HT1080 (cell line): ENCODE measurements at places on chromosomes 1 and 21.

GRCh38 chr1:224435999-224436398 lies 1.4 kb upstream of the WDR26 start:
- no peak for DNase-seq

GRCh38 chr21:29581393-29581792 lies 282.7 kb downstream of the BACH1 start:
- no peak for DNase-seq

GRCh38 chr1:172005856-172006255 lies 164.6 kb downstream of the DNM3 start:
- no peak for DNase-seq

GRCh38 chr1:23913212-23913880 lies at the start of gene CNR2:
Gene CNR2, minus strand, starts transcription at chr1:23913362. Its CDS starts 37,745 bp downstream, at chr1:23875617.
- DNase-seq, result no peak

- DNase-seq, result no peak
Observed at GRCh38 chr1:52546852-52547251, 6.0 kb downstream of the TUT4 start.

DNA sequence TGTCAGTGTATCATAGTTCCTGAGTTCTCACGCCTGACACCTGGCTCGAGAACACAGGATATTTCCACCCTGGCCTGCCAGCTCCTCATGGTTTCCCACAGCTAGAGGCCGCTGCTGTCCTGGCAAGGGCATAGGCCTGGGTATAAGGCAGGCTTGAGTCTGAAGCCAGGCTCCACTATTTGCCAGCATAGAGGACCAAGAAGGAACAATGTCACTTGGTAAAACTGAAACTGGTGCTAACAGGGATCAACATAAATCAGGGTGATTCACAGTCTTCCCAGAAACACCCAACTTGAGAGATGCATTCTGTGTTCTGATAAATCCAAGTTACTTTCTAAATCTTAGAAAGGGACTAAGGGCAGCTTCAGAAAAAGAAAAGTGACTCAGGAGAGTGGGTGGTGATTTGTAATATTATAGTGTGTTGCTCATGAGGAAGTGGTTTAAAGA lies 6.9 kb upstream of the S100A2 start:
- peak; percentile 87 for DNase-seq

- no peak for DNase-seq
Observed at GRCh38 chr21:41660748-41661147, 106.1 kb downstream of the RIPK4 start.

GRCh38 chr1:95061445-95062006 lies 11.2 kb downstream of the ALG14 start:
- no peak for DNase-seq

DNA sequence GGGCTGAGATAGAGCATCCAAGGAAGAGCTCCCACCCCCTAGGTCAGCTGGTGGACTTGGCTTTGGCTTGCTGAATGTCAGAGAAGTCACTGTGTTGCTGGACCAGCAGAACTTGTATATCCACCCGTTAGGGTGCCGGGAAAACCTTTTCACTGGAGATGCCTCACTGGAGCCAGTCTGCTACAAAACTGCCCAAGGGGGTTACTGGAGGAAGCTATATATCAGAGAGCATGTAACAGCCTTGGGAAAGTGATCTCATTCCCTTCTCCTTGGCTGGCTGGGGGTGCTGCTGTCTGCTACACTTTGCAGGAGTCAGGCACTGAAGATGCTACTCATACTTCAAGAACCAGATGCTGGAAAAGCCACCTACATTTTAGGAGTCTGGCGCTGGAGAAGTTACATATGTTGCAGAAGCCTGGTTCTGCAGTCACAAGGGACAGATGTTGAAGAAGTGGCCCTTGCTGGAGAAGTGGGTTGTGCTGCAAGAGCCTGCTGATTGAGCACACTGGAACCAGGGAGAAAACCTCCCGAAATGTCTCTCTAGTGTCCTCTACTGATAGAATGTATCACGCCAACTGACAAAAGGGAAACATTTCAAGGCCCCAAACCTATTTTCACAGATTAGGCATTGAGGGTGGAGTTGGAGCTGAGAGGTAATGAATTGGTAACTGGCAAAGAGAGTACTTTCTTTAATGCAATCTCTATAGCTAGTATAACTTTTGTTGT lies 250.6 kb downstream of the SPATA17 start:
- peak; percentile 7 for DNase-seq

DNA sequence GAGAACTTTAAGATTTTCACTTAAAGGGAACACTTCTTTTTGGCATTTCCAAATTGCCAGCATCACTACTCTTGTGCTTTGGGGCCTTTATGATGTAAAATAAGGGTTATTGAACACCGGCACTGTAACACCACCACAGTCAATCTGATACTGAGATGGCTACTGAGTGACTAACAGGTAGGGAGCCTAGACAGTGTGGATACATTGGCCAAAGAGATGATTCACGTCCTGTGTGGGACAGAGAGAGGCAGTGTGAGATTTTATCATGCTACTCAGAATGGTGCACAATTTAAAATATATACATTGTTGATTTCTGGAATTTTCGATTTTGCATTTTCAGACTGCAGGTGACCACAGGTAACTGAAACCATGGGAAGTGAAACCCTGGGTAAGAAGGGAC lies 261.6 kb downstream of the SPATA17 start:
- peak; percentile 76 for DNase-seq

GRCh38 chr1:217674028-217674729 lies 43.0 kb downstream of the SPATA17 start:
- no peak for DNase-seq

DNA sequence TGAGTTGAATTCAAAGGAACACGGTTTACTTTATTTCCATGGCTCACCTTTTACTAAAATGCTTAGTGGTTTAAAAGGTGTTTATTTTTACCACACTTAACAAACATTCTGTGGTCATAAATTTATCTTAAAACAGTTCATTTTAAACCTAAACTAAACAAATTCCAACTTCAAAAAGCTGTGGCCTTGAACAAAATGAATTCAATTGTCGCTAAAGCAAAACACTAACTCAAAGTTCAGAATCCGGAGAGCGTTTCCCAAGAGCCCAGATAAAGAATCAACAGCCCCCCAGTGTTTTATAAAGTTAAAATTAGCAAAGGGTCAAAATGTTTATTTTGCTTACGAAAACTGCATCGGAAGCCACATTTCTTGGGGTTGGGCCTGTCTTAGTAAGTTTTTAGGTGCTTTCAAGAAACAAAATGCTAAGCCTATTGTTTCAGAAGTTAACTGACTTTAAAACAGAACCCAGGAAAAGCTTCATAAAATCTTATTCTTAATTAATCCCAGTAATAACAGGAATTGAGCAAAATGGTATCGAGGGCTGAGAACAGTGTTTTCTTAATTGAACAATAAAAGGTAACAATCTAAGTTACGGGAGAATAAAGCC lies 1.3 kb downstream of the PUM1 start:
- no peak for DNase-seq

- DNase-seq, result no peak
Observed at GRCh38 chr1:32219022-32219421, 3.1 kb downstream of the TMEM234 start.

- no peak for DNase-seq
Observed at GRCh38 chr1:179984942-179985341, 30.3 kb downstream of the CEP350 start.

GRCh38 chr1:113780374-113781146 lies 21.3 kb upstream of the PHTF1 start:
- DNase-seq, result no peak

DNA sequence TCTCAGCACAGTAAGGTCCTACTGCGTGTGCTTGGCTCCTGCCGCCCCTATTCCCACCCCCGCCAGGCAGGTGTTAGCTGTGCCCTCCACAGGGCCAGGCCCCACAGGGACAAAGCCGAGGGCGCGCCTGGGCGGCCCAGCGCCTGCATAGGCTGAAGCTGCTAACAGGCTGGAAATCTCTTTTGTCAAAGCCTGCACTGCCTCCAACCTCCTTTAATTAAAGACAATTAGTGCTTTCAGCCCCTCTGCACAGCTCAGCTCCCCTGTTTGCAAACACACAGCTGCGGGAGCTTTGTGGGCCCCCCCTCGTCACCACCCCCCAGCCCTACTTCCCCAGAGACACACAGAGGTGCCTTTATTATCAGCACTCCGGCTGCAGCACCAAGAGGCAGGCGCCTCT lies 95.9 kb downstream of the EPHB2 start:
- DNase-seq, result no peak

DNA sequence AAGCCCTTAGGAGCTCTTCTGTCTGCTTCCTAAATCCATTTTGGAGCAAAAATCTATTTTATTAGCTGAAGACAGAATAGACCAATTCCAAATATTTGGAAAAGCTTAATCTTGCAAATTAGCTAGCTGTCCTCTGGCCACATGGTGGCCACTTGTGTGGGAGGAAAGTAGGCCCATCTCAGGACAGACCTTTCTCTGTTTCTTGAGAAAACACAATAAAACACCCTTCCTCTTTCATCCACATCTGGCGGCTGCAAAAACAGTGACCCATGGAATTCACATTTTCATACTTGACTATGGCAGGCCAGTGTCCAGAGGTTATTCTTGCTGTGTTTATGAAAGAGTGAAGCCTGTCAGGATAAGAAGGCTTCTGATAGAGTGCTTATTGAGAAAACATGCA lies 275.6 kb downstream of the PLPP3 start:
- DNase-seq, result no peak

DNA sequence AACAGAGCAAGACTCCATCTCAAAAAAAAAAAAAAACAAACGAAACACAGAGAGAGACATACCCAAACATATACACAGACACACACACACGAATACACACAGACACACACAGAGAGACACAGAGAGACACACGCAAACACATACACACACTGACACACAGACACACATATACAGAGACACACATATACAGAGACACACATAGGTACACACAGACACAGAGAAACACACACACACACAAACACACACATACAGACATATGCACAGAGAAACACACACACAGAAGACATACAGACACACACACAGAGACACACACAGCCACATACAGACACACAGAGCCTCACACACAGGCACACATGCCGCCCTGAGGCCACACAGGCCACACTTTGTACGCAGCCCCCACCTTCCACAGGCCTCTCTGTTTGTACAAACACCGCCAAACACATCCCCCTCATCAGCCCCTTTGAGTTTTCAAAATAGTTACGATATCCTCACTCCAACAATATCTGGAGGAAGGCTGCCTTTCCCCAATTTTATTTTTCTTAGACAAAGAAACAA lies 57.5 kb upstream of the ABCG1 start:
- DNase-seq, result no peak

DNA sequence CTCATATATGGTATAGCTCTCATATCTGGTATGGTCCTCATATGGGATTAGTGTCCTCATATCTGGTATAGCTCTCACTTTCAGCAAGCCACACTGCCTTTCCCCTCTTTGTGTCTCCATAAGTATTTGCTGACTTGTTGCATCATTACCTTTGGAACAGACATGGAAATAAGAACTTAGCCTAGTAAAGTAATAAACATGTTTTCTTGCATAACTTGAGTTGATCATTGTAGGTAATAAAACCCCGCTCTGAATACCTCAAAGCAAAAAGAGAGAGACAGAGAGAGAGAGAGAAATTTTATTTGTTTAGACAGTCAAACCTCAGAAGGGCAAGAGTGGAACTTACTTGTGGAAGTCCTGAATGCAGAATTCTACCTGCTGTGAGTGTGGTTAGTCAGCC lies 170.3 kb downstream of the GREM2 start:
- no peak for DNase-seq

DNA sequence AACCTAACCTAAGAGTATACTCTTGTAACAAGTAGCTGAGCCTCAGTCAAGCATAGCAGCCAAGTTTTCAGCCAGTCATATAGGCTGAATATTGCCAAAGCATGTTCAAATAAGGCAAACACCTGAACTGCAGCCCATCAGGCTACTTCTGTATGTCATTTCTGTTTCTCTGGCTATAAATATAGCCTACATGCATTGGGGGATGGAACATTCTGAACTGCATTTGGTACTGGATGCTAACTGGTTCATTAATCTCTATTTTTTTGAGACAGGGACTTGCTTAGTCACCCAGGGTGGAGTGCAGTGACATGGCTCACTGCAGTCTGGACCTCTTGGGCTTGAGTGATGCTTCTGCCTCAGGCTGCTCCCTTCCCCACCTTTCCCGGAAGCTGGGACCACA lies 37.3 kb downstream of the MAST2 start:
- peak; percentile 25 for DNase-seq

GRCh38 chr1:90831910-90832309 lies 114.8 kb upstream of the BARHL2 start:
- no peak for DNase-seq

DNA sequence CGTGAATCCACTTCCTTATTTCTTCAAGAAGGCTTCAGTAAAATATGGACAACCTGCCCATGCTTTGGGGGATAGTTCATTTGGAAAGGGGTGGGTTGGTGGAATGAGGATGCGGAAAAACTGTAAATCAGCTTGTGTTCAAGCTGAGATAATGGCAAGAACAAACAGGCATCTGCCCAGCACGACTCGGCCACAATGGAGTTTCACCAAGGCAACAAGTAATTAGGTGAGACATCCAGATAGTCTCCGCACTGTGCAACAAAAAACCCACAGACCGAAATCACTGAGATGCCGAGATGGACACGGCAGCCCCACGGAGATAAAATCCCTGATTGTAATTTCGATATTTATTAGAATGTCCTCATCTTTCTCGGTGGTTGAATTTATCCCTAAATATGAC lies 455.2 kb downstream of the AJAP1 start:
- DNase-seq, result no peak
